Activated naive CD8-positive, alpha-beta T cell treated with anti-CD3 and anti-CD28 coated beads, Interleukin-2, amount 10 ng/mL, durations not matched to agents 7 days and 5 days (primary cell): ENCODE measurements at places on chromosomes 3 and 15. TPM values are rescaled to one million over a fixed set of nuclear protein-coding genes. Genes with fewer than 3 reads are reported as not detected.

Gene CTXN2
- total RNA-seq, result not detected

DNA sequence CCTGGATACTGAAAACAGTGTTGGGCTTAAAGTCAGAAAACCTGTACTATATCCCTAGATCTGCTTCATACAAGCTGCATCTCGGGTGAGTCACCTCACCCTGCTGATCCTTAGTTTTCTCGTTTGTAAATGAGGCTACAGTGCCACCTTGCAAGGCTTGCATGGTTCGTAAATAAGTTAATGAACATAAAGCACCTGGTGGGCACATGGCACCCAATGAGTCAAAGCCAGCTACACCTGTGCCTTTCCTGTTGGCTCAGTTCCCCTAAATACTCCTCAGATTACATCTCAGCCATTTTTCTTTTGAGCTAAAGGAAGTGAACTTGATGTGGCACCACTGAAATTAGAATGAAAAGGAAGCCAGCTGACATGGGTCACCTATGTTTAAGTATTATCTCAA, 26.5 kb downstream of the RTP1 start:
- no peak for DNase-seq
- no peak overlapping the region for H3K4me3 ChIP-seq
- H3K27me3 ChIP-seq, result peaks cover 7% of the 10 kb centered on the region
- H3K27ac ChIP-seq, result no peak overlapping the region
- H3K36me3 ChIP-seq, result no peaks in the 10 kb centered on the region

- no peak overlapping the region for H3K27ac ChIP-seq
- no peak overlapping the region for H3K4me3 ChIP-seq
- H3K36me3 ChIP-seq, result no peaks in the 10 kb centered on the region
- H3K27me3 ChIP-seq, result no peaks in the 10 kb centered on the region
- DNase-seq, result no peak
These were observed 1202.1 kb downstream of the ROBO1 start for GRCh38 chr3:78565712-78566111.

Gene WDR73
- 26.8 TPM for total RNA-seq
